Thyroid gland (tissue), 4 donors: ENCODE measurements at places on chromosomes 2 and 18.

GRCh38 chr2:153068052-153068451 lies 349.6 kb downstream of the ARL6IP6 start:
- no peak for DNase-seq

DNA sequence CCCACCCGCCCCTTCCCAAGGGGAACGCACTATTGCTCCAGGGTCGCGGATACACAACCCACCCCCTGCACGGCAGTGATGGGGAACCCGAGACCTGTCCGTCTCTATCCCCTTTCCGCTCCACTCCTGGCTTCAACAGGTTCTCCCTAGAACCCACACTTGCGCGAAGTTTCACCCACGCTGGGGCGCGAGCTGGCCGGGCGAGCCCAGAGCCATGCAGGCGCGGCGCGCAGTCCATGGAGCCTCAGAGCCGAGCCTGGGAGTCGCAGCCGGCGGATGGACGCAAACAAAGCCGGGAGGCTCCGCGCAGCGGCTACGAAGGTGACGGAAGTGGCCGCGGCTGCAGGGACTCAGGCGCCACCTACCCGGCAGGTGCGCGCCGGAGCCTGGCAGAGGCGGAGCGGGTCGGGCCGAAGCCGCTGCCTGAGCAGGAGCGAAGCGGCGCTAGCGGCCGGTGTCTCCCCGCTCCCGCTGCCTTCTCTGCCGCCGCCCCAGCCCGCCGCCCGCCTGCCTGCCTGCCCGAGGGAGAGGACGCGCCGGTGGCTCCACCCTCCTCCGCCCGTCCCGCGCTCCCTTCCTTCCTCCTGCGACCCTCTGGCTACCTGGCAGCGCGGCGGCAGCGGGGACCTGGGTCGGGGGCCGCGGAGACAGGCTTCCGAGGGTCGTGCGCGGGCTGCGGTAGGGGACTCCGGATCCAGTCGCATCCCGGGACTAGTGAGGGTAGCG lies 14.0 kb downstream of the ALPG start:
- DNase-seq: peak; percentile 72

GRCh38 chr18:21444465-21445212 lies 155.9 kb downstream of the ESCO1 start:
- DNase-seq: peak; percentile 39

DNA sequence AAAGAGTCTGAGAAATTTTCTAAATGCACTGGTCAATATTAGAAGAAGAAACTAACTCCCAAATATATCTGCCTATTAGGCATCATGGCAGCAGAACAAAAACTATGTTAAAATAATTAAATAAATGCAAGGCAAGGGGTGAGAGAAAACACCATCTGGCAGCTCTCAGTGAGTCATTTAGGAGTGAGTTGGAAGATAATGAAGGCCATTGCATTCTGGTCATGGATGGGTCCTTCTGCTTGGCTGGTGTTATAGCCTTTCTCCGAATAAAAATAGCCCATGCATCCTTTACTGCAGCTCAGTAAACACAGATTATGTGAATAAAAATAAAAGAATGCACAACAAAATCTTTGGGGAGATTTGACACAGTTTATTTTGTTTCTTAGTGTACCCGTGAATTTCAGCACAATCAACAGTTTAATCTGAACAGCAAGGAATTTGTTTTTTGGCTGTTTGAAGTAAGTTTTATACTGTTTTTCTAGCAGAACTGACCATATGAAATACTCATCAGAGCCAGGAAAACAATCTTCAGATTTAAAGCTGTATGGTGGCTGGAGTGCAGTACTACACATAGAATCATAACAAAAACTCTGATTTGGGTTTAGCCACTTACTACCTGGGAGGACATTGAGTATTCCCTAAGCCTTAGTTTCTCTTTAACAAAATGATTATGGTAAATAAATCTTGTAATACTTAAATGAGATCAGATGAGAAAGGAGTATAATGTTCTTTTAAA lies 225.1 kb upstream of the ITGA4 start:
- DNase-seq: no peak

DNA sequence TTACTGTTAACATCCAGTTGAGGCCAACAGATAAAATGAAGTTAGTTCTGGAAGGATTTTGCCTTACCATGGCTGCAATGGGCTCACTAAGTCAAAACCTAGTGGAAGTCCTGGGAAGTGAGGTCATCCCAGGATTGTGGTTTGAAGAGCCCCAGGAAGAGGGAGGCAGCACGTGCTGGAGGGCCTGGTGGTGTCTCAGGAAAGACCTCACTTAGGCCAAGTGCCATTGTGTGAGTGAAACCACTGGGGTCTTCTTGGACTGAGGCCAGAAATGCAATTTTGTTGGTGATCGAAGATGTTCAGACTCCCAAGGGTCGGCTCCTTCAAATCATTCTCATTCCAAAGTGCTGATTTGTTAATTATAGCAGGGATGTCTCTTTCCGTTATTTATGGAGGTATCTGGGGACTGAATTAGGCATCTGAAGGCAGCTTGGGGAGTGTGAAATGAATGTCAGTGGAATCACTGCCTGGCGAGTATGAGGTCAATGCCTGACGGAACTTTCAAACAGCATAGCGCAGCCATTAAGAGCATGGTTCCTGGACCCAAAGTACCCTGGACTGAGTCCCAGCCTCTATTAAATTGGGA lies 60.0 kb downstream of the IL1R2 start:
- DNase-seq: no peak

DNA sequence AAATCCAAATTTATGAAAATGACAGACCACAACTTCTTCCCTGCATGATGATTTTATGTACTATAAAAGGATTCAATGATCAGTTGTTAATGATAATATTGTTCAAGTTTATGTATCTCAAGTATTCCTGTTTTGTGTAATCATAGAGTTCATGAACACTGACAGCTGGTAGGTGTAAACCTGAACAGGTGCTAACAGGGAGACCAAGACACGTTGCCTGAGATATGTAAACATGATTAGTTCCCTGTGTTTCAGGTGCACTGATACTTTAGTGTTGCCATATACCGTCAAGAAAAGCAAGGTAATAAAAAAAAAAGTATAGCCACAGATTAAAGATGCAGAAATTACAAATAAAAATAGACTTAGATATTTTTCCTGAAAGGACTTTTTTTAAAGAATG lies 131.8 kb downstream of the BAZ2B start:
- DNase-seq: no peak

DNA sequence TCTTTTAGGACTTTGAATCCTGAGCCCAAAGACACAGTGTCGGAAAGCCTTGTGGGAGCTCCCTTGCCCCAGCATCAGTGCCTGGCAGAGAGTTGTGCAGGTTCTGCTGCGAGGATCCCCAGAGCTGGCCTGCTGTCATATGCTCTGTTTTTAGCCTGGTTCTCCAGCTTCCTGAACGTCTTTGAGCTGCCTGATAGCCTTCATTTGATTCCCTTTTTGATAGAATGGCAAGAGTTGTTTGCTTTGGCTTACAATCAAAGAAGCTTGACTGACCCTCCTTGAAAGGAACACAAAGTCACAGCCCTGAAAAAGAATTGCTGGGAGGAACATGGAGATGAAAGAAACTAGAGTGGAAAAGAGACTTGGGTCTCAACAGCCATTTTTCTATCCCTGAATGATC lies 95.4 kb downstream of the C1QL2 start:
- no peak for DNase-seq

DNA sequence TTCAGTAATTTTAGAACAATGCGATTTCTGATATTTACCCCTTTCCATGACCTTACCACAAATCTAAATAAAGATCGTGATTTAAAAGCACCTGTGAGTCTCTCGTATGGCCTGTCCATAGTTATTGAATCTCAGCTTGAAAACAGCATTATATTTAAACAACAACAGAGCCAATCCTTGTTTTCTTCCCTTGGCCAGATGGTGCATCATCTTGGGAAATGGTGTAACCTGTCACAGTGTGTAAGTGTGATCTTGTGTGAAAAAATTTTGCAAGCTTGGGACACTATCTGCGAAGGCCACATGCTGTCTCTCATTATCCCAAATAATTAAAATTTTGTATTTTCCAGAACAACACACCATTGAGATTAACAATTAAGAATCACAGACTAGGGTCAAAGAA lies 262.7 kb upstream of the SPHKAP start:
- no peak for DNase-seq

- no peak for DNase-seq
Measured at GRCh38 chr2:98037206-98037605, 41.5 kb upstream of the TMEM131 start.

- peak; percentile 53 for DNase-seq
Measured at GRCh38 chr2:119598596-119599263, 54.5 kb downstream of the CFAP221 start.

GRCh38 chr2:102241616-102242305 lies 54.9 kb downstream of the IL1RL2 start:
- no peak for DNase-seq

DNA sequence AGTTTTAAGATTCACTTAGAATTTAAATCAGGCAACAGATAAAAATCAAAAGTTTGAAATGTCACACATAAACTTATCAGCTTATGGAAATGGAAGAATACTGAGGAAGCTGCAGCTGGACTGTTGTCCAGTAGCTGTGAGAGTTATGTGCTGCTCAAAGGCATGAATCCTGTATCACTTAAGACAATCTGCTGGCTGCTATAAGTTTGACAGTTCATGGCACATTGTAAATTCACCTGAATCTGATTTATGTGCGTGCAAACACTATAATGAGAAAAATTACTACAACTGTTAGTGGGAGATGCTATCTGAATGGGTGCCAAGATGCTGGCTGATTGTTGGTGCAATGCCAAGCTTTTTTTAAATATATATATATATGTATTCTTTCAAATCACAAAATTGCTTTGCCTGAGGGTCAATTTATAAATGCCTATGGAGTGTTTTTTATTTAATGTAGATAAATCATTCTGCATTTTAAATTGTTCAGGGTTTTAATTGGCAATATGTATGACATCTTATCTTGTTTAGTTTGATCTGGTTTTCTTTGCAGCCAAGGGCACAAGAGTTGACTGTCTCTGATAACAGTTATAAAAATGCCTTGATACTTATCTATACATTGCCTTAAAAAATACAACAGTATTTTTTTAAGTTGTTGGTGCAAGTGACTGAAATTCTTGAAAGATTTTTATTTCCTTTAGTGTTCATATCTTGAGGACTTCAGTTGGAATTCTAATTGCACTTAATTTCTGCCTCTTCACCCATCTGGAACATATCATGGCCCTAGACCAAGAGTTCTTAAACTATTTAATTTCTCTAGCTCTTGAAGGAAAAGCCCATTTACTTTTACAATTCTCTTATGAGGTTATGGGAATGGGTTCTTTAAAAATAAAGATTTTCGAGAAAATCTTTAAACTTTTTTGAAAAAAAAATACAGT lies 48.7 kb downstream of the CAVIN2 start:
- DNase-seq: no peak

DNA sequence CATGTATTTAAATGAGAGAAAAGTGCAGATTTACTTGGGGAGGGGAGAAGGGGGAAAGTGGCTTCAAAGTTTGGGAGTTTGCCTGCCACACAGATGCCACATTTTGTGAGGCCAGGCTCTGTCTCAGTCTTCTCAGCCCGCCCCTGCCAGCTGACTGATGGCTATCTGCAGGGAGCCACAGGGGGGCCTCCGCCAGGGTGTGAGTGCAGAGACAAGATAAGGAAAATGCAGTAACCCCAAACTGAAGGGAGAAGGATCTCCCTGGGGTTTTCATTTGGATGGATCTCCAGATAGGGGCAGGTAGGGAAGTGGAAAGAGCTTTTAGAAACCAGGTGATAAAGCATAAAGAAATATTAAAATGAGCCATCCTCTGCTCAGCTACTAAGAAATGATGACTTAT lies 128.8 kb downstream of the ZNF521 start:
- DNase-seq: no peak

- DNase-seq: no peak
Measured at GRCh38 chr2:171793691-171794678, 100.1 kb downstream of the SLC25A12 start.

GRCh38 chr18:48777744-48778116 lies 173.0 kb downstream of the SMAD7 start:
- no peak for DNase-seq
